Caudate nucleus (tissue), 63 donors: ENCODE measurements at places on chromosomes 3 and 15.
A peak's percentile ranks its signal among the peaks of the same experiment; 100 is the strongest.

GRCh38 chr3:188670446-188670845 lies 501.3 kb upstream of the TPRG1 start:
- no peak for DNase-seq

GRCh38 chr15:78372880-78373279 lies 32.7 kb downstream of the CRABP1 start:
- no peak for DNase-seq

GRCh38 chr15:80367094-80367493 lies 37.1 kb upstream of the ARNT2 start:
- DNase-seq: no peak

- peak; percentile 16 for DNase-seq
Observed at GRCh38 chr3:141056751-141057171, 5.6 kb downstream of the SPSB4 start.

DNA sequence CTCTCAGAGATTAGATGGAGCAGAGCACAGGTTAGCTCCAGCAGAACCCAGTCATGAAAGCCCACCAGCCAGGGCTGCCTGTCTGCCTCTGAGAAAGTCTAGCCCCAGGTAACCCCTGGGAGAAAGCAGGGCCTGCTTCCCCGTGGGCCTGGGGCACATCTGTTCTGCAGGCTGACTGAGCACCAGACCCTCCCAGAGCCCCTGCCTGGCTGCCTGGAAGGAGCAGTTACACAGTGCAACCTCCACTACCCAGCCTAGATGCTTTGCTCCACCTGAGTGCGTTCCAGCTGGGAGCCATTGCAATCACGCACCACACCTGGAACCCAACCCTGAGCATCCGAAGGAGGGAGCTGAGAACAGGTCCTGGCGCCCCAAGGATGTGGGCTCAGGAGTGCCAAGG lies 24.7 kb upstream of the OR5K4 start:
- DNase-seq: no peak

DNA sequence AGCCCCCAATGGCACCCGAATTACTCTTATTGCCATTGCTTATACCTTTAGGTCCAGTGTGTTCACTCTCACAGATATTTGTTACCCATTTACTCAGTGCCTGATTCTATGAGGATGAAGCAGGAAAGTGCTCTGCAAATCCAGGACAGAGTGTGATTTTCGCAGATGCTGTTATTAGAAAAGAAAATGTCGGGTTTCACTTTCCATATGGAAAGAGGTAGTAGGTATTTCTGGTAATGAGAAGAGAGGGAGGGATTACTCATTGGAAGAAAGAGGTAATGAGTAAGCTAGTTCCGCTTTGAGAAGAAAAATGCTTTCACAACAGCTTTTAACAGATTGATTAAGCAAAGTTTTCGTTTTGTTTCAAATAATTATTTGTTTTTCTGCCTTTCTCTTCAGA lies 336.3 kb upstream of the CFAP20DC start:
- no peak for DNase-seq

DNA sequence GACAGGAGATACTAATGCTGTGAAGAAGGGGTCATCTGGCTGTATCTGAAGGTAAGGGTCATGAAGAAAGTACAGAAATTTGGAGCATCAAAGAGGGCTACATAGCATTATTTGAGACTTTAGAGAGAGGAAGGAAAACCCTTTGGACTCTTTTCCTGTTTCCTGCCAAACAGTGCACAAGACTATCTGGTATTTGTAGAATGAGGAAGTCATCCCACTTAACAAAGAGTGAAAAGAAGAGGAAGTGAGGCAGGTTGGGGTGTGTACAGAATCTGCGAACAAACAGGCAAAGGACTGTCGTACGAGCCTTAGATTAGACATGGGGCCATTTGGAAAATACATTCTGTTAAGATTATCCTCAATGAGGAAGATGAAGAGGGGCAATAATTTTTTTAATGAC lies 546.8 kb upstream of the EPHA6 start:
- no peak for DNase-seq

DNA sequence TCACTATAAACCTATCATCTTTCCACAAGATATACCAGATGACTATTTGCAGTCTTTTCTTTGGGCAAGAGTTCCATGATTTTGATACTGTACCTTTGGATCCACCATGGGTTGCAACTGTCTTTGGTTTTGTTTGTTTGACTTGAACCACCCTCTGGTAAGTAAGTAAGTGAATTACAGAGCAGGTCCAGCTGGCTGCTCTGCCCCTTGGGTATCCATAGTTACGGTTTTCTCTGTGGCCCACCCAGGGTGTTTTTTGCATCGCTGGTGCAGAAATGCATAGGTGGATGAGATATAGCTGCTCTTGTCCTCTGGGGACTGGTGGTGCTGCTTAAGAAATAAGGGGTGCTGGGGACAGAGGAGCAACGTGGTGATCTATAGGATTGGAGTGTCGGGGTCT lies 33.8 kb downstream of the CHDH start:
- DNase-seq: no peak

DNA sequence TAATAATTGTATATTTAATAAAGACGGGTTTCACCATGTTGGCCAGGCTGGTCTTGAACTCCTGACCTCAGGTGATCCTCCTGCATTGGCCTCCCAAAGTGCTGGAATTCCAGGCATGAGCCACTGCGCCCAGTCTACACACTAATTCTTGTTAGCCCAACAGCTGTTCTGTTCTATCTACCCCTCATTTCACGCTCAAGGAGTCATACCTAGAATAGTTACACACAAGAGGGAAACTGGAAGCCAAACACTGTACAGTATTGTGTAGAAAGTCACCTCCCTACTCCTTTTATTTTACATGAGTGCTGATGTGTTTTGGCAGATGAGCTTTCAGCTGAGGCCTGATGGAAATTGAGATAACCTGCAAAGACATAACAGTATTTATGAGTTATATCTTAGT lies 13.4 kb upstream of the CTDSPL2 start:
- no peak for DNase-seq

DNA sequence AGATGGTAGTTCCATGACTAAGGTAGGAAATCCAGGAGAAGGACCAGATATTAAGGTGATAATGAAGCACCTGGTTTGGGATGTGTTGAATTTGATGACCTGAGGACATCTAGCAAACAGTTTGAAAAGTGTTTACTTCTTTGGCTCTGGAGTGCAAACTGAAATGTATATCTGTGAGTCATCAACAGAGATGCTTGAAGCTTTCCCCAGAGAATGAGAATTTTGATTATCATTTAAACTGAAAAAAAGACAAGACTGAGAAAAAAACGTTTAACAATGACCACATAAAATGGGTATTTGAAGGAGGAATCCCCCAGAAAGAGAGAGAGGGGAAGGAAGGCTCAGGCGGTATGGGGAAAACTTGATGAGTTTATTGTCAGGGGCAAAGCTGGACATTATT lies 20.7 kb upstream of the GSK3B start:
- no peak for DNase-seq

GRCh38 chr3:10374311-10374710 lies 53.4 kb upstream of the SEC13 start:
- no peak for DNase-seq

GRCh38 chr15:37041042-37041441 lies 59.3 kb downstream of the MEIS2 start:
- DNase-seq: no peak

GRCh38 chr3:150594150-150594549 lies 9.0 kb upstream of the SELENOT start:
- no peak for DNase-seq

DNA sequence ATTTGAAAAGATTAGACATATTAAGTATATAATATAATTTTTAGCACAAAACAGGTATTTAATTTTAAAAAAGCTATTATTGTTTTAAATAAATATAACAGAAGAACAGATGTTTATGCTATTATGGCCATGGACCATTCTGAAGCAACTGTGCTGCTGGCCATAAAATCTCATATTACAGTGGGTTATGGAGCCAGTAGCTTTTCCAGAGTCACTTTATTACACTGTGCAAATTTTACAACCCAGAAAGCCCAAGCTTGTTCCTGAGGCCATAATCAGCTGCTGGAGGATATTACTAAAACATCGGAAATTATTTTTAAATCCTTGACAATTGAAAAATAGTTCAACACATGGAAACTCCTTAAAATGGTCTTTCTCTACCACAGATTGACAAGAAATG lies 557.3 kb upstream of the KCNMB2 start:
- DNase-seq: no peak

GRCh38 chr3:9617056-9617455 lies 32.2 kb upstream of the MTMR14 start:
- DNase-seq: no peak

DNA sequence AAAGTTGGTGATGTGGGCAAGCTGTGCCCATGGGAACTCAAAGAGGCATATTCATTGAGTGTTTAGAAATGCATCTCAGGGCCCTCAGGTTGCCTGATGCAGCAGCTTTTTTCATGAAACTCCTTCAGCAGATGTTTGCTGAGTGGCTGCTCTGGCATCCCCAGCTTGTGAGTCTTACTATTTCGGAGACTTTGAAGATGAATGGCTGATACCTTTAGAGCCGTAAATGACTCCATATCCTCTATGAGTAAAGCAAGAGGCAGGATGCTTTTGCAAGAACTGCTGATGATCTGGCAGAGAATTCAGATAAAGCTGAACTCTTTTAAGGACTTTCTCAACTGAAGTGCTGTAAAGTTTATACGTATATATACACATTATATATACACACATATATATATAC lies 384.3 kb downstream of the CACNA2D3 start:
- no peak for DNase-seq

DNA sequence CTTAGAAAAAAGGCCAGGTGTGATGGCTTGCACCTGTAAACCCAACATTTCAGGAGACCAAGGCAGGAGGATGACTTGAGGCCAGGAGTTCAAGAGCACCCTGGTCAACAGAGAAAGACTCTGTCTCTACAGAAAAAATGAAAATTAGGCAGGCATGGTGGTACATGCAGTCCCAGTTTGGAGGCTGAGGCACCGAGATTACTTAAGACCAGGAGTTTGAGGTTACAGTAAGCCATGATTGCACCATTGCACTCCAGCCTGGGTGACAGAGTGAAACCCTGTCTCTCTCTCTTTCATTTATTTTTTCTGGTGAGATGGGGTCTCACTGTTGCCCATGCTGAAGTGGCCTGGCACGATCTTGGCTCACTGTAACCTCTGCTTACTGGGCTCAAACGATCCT lies 24.7 kb downstream of the IP6K1 start:
- DNase-seq: no peak

DNA sequence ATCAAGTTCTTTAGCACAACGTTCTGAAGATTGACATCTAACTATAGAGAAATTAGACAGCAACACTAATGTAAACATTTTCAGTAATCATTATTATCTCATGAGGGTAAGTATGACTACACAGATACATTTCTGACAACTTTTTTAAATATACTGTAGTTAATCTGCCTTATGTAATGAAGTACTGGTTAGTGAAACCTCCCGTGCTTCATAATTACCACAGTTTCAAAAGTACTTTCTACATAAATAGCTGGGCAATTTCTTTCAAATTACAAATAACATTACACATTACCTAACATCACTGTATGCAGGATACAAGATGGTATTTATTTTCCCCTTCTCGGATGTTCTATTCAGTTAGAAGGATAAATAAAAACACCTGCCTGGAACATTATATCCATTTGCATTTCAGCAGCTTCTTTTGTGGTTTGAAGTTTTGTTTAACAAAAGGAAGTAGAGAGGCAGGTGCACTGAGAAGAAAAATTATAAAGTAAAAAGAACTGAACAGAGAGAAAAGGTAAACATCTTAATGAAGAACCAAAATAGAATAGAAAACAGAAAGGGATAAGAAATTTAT lies 1241.5 kb upstream of the GBE1 start:
- DNase-seq: no peak

- no peak for DNase-seq
Observed at GRCh38 chr15:81038975-81039607, 38.4 kb downstream of the TLNRD1 start.

DNA sequence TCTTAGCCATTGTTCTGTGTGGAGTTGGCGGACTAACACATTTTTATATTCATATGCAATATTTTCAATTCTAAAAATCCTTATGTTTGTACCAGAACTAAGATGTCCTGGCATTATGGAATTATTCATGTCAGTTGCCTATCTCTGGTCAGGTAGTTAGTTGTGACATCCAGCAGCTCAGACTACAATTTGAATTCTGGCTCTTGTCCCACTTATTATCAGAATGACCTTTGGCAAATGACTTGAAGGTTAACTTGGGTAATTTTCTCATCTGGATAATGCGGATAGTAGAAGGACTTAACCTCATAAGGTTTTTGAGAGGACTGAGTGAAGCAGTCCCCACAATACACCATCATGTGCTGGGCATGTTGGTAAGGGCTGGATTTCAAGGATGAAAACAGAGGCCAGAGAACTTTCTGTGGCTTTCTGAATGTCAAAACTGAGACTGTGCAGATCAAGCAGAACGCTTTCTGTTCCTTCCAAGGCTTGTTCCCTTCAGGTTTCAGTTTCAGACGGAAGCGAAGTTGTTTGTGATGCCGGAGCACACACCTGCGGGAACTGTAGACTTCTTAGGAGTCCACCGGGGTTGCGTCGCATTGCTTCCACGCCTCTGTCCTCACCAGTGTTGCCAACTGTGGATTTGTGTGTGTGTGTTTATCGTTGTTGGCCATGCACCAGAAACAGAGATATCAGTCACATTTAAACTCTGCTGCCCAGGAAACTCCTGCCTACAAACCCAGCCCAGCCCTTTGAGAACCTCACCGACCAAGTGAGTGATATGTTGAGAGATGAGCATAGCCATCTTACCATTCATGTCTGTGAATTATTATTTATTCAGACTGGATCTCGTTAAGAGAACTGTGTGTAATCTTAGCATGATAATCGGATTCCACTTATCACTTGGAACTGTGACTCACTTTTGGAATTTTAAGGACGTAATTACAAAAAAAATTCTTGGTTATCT lies 76.0 kb downstream of the PTPRG start:
- DNase-seq: no peak

DNA sequence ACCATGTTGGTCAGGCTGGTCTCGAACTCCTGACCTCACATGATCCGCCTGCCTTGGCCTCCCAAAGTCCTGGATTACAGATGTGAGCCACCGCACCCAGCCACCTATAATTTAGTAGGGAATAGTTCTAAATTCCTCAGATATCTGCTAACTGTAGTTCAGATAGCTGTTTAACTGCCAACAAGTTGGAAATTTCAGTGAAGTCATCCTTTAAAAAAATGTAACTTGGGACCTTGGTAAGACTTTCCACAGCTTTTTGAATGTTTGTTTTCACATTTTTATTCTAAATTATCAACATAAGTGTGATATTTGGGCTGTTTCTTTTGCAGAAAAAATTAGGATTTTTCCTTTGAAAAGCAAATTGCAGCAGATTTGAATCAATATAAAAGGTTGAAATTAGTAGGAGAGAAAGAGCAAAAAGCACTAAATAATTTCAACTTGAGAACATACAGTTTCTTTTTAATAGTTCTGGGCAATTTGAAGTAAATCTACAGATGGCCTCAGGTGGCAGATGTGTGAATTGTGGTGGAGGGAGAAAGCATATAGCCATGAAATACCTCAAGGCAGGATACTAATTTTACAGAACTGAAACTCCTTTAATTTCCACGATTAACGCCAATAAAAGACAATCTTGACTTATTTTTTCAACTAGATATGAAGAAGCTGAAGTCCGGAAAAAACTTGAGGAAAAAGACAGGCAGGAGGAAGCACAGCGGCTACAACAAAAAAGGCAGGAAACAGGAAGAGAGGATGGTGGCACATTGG lies 34.3 kb downstream of the USP8 start:
- DNase-seq: no peak

- DNase-seq: no peak
Observed at GRCh38 chr3:31936420-31937060, 44.5 kb downstream of the OSBPL10 start.

GRCh38 chr3:63437858-63438257 lies 159.8 kb downstream of the SYNPR start:
- no peak for DNase-seq

GRCh38 chr15:100784493-100785180 lies 95.0 kb upstream of the ALDH1A3 start:
- no peak for DNase-seq

- DNase-seq: no peak
Observed at GRCh38 chr15:93800805-93801204, 430.6 kb upstream of the MCTP2 start.
